ENCODE measurements at places on chromosomes 6 and 20. TPM values are rescaled to one million over a fixed set of nuclear protein-coding genes. Genes with fewer than 3 reads are reported as not detected.
A peak's percentile ranks its signal among the peaks of the same experiment; 100 is the strongest.

DNA sequence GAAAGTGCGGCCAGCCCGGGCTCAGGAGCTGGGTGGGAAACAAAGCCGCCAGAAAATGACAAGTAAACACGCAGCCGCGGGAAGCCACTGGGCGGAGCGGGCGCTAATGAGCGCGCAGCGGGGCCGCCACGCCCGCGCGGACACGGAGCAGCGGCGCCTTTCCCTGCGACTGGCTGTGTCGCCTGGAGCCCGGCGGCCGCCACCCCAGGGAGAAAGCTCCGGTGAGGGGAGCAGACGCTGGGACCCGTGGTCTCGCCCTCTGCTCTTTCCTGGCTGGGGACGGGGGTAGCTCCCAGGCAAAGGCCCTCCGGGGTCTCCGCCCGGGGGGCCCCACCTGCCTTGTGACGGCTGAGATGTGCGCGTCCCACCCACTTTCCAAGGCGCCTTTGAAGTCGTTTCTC lies 54.9 kb downstream of the PRR18 start:
- no peaks in the 10 kb centered on the region for H3K36me3 ChIP-seq
- H3K27me3 ChIP-seq, result no peaks in the 10 kb centered on the region
- DNase-seq, result no peak
- H3K4me1 ChIP-seq, result no peaks in the 10 kb centered on the region
- H3K4me3 ChIP-seq, result peak overlapping the region; percentile 63
- H3K27ac ChIP-seq, result no peak overlapping the region

DNA sequence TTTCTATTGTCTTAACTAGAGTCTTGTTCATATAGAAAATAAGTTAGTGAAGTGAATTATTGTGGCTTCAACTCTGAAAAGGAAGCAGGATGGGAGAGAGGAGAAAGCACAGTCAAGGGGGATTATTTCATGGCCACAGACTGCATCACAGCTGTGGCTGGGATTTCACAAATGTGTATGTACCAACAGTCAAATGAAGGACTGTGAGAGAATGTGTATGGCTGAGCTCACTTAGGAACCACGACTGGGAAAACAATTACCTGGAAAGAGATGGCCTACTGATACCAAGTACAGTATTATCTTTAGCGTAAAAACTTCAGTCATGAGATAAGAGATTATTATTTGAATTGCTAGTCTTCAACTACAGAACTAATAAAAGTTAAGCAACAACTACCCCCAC lies 54.9 kb downstream of the SESN1 start:
- DNase-seq, result no peak
- no peaks in the 10 kb centered on the region for H3K36me3 ChIP-seq
- H3K4me3 ChIP-seq, result no peak overlapping the region
- no peaks in the 10 kb centered on the region for H3K27me3 ChIP-seq
- H3K4me1 ChIP-seq, result no peaks in the 10 kb centered on the region

DNA sequence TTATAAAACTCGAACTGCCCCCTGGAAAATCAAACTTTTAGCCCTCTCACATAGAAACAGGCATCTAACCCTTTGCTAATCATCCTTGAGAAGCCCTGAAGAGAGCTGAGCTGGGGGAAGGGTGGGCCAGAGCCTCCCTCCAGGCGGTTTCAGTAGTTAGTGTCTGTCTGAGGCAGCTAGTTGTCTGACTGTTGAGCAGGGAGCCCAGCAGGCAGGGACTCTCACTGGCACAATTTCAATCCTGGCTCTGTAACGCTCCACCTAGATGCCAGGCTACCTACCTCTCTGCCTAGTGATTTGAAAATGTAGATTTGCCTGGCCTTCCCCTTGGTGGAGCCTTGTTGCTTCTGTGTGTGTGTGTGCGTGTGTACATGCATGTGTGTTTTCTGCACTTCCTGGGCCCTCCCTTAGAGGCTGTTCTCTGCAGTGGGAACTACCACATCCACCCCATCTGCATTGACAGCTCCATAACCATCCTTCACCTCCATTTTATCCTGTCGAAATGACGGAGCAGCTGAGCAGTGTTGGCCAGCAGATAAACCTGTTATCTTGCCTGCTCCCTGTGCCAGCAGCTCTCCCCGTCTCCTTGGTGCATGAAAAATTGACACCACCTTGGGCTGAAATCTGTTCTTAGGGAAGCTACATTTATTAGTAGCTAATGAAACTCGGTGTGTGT lies 69.6 kb upstream of the VSTM2L start:
- H3K27me3 ChIP-seq, result no peaks in the 10 kb centered on the region
- H3K4me1 ChIP-seq, result no peaks in the 10 kb centered on the region
- no peak overlapping the region for H3K27ac ChIP-seq
- H3K4me3 ChIP-seq, result no peak overlapping the region
- DNase-seq, result no peak
- no peaks in the 10 kb centered on the region for H3K36me3 ChIP-seq

DNA sequence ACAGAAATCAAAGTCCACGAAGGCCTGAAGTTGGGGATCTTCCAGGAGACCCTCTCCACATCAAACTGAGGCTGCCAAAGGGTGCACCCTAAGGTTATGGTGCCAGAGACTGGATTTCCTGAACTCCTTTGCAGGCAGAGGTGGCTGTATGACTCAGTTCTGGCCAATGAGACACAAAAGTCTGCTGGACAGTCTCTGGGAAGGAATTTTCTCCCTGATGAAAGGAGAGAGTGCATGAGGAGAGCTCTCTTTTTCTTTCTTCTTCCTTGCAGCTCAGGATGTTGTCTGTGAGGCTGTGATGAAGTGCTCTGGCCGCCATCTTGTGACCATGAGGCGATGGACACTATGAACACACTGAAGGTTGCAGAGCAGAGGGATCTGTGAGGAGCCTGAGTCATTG lies 85.2 kb downstream of the MDGA1 start:
- no peak overlapping the region for H3K4me3 ChIP-seq
- H3K4me1 ChIP-seq, result no peaks in the 10 kb centered on the region

The ULBP2 gene
- 1.9 TPM for polyA plus RNA-seq

The ZNF165 gene
- 23.2 TPM for polyA plus RNA-seq

DNA sequence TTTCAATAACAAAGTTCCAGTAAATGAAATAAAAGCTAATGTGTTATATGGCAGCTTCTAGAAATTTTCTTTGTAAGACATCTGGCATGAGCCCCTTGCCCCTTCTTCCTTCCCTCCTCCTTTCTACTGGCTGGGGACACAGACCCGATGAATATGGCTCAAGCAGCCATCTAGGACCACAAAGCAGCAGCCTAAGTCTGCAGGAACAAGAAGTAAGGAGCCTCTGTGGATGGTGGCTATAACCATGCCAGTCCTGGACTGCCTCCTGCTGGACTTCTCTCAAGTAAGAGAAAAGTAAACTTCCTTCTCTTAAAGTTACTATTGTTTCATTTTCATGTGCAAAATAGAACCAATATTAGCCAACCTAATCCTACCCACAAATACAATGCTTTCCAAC lies 114.9 kb upstream of the DST start:
- H3K4me3 ChIP-seq, result no peak overlapping the region
- H3K4me1 ChIP-seq, result no peaks in the 10 kb centered on the region
- no peak for DNase-seq
- no peaks in the 10 kb centered on the region for H3K36me3 ChIP-seq
- no peak overlapping the region for H3K27ac ChIP-seq

- no peaks in the 10 kb centered on the region for H3K4me1 ChIP-seq
- H3K4me3 ChIP-seq, result no peak overlapping the region
- no peaks in the 10 kb centered on the region for H3K36me3 ChIP-seq
- no peaks in the 10 kb centered on the region for H3K27me3 ChIP-seq
- no peak overlapping the region for H3K27ac ChIP-seq
These were observed 1.0 kb upstream of the HFE start for GRCh38 chr6:26086211-26086610.

GRCh38 chr6:36187446-36187845 lies 9.1 kb upstream of the BRPF3 start:
- no peak overlapping the region for H3K4me3 ChIP-seq
- H3K27me3 ChIP-seq, result no peaks in the 10 kb centered on the region
- H3K27ac ChIP-seq, result no peak overlapping the region
- no peak for DNase-seq
- no peaks in the 10 kb centered on the region for H3K4me1 ChIP-seq

The CST7 gene
- polyA plus RNA-seq, result 4.1 TPM

- DNase-seq, result no peak
- H3K27ac ChIP-seq, result no peak overlapping the region
- H3K4me1 ChIP-seq, result no peaks in the 10 kb centered on the region
- H3K36me3 ChIP-seq, result no peaks in the 10 kb centered on the region
- H3K4me3 ChIP-seq, result no peak overlapping the region
These were observed 90.9 kb upstream of the GCM1 start for GRCh38 chr6:53239526-53239925.

DNA sequence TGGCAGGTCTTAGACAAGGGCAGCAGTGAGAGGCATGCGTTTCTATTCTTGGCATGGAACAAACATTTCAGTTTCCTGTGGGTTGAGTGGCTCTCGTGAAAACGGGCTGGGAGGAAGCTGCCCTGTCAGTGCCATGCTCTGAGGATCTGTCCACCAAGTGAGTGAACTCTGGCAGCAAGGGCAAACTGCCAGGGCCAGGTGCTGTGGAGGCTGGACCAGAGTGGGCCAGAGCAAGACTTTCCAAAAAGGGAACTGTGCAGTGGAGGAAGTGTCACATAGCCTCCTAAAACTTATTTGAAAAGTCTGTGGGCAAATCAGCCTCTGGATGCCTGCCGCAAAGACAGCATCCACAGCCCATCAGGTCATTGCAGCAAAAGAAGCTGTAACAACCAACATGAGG lies 44.2 kb upstream of the TAB2 start:
- no peaks in the 10 kb centered on the region for H3K36me3 ChIP-seq
- no peaks in the 10 kb centered on the region for H3K4me1 ChIP-seq
- no peak for DNase-seq
- no peaks in the 10 kb centered on the region for H3K27me3 ChIP-seq

Data from testis (tissue), 5 donors.